ENCODE measurements at places on chromosomes 16 and 17.
A peak's percentile ranks its signal among the peaks of the same experiment; 100 is the strongest.

GRCh38 chr17:78976907-78977680 lies 2.6 kb downstream of the LGALS3BP start:
- DNase-seq: no peak

DNA sequence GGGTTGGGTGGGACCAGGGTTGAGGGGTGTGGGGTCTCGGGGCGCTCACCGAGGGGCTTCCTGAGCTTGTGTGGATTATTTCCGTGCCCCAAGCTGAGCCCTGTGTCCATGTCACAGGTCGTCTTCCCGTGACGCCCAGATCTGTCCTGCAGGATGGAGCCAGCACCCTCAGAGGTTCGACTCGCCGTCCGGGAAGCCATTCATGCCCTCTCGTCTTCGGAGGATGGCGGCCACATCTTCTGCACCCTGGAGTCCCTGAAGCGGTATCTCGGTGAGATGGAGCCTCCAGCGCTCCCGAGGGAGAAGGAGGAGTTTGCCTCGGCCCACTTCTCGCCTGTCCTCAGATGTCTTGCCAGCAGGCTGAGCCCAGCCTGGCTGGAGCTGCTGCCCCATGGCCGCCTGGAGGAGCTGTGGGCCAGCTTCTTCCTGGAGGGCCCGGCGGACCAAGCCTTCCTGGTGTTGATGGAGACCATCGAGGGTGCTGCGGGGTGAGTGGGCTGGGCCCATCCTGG lies 1.0 kb downstream of the TELO2 start:
- no peak for DNase-seq

GRCh38 chr17:42743595-42744282 lies 1.1 kb downstream of the EZH1 start:
- no peak for DNase-seq

DNA sequence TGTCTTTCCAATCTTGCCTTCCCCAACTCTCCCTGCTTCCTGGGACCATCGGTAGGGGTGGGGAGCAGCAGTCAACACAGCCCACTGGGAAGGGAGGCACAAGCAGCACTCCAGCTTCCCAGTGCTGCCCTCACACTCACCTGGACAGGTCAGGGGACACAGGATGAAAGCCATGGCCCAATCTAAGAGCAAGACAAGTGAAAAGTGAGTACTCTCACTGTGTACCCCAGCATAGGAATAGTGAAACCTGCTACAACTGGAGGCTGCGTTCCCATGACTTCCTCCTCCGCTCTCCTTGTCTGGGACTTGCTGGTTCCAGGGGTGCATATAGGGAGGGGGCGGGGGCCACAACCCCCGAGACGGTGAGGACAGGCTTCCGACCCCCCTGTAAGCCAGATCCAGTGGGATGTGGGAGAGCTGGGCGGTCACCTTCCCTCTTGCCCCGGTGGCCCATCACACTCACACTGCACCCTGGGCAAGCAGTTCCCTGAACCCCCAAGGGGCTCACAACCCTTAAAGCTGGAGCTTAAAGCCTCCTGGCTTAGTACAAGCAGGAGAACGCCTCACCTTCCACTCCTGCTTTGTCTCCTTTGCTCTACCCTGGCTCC lies 29.5 kb upstream of the SLC25A19 start:
- DNase-seq: no peak

- no peak for DNase-seq
These were observed 7.4 kb upstream of the PSMC3IP start for GRCh38 chr17:42584880-42585279.

GRCh38 chr17:47252209-47252608 lies 1.4 kb upstream of the ITGB3 start:
- DNase-seq: no peak

GRCh38 chr17:76672270-76672851 lies 28.8 kb upstream of the ST6GALNAC1 start:
- no peak for DNase-seq

GRCh38 chr17:1002412-1002753 lies 5.5 kb downstream of the TIMM22 start:
- DNase-seq: no peak

- DNase-seq: no peak
These were observed 89.5 kb downstream of the TNFRSF13B start for GRCh38 chr17:16882243-16882925.

DNA sequence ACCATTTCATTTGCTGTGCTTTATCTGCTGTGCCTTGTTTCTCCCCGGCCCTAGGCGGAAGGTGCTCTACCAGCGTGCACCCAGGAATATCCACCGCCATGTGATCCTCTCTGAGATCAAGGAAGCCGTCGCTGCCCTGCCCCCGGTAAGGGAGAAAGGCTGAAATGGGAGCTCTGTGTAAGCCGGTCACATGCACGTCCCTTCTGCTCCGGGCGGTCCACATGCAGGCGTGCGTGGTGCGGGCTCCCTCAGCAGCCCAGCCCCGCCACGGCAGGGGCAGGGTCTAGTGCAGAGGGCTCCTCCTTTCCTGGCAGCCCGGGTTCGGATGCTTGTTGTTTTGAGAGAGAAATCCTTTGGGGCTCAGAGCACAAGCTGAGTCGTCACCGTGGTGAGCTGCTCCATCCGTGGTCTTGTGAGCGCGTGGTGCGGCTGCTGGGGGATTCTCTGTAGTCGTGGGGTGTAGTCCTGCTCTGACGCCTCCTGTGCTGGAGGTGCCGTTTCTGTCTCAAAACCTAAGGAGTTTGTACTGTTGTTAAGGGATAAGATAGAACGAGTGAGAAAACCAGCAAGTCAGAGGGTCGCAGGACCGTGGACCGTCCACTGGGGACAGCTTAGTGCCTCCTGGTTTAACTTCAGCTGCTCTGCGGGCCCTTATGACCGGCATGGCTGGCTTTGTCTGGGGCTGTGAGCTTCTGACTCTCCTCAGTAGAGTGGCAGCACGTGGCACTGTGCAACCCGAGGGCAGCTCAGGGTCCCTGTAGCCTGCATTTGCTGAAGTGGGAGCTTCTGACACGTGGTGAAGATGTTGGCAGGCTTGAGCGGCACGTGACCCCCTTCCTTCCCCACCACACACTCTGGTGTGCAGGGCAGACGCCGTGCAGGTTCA lies 12.3 kb upstream of the MC1R start:
- no peak for DNase-seq

DNA sequence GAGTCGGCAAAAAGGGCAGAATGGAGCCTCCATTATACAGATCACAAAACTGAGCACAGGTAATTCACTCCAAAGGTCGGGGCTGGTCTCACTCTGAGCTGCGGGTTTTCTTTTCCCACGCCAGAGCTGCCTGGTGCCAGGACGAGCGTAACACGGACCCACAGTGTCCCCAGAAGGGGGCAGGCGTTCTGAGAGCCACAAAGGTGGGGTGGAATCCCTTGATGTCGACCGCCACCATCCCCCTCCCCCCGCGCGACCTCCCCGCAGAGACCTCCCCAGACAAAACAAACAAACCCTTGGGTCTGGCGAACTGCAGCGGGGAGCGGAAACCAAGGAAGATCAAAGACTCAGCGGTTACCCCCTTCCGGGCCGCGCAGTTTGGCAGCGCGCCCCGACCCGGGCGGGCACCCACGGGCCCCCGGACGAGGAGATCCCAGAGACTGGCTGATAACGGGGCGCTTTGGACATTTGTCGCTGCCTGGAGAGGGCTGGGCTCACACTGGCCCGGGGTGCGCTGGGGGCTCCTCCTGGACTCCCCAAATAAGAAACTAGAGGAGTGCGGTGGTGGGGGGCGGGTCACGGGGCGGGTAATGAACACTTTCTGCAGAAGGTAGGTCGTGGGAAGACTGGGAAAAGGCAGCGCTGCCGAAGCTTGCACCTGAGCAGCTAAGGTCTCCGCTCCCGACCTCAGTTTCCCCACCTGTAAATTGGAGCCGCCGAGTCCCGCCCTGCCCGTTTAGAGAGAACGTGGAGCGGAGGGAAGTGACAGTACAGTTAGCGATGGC lies 664 bp upstream of the NKD1 start:
- DNase-seq: peak; percentile 87

- no peak for DNase-seq
These were observed 11.7 kb upstream of the MAF start for GRCh38 chr16:79612207-79612606.

- DNase-seq: no peak
These were observed 69.4 kb downstream of the MRC2 start for GRCh38 chr17:62696726-62697490.

DNA sequence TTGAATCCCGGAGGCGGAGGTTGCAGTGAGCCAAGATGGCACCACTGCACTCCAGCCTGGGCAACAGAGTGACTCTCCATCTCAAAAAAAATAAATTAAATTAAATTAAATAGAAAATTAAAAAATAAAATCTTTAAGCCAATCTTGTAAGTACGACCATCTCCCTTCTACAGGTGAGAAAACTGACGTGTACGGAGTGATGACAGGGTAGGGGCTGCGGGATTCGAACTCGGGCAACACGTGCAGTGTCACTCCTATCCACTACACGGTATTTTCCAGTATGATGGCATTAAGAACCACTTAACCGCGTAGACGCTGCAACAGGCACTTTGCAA lies 762 bp downstream of the WDR59 start:
- no peak for DNase-seq

- DNase-seq: no peak
These were observed 151.5 kb upstream of the GOT2 start for GRCh38 chr16:58885528-58886170.

DNA sequence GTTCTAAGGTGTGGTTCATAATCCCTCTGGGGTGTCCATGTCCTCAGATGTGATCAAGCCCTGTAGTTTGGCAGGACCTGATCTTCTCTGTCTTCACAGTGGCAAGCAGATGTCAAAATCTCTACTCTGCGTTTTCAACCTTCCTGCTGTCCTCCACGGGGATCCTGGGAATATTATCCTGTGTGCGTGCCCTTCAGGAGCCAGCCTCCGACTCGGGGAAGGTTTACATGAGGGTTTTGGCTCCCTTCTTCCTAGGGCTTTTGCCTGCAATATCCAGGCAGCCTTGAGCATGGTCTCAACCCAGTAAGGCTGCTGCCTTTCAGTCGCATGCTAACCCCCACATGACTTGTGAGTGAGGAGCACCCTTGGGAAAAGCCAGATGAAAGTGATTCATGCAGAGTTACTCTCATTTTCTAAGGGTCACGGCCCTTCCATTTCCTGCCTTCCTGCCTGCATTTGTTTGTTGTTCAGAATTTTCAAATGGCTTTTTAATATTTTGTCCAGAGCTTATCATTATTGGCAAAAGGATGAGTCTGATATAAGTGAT lies 202.2 kb upstream of the CHMP6 start:
- DNase-seq: no peak

DNA sequence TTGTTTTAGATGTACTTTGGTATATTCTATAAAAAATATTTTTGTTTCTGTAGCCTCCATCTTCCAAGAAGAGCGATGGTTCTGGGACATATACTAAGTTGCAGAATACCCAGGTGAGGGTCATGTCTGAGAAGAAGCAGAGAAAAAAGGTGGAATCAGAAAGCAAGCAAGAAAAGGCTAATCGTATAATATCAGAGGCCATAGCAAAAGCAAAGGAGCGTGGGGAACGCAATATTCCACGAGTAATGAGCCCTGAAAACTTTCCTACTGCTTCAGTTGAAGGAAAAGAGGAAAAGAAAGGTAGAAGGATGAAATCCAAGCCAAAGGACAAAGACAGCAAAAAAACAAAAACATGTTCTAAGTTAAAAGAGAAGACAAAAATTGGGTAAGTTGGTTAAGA lies 154.6 kb downstream of the CHD9 start:
- no peak for DNase-seq

DNA sequence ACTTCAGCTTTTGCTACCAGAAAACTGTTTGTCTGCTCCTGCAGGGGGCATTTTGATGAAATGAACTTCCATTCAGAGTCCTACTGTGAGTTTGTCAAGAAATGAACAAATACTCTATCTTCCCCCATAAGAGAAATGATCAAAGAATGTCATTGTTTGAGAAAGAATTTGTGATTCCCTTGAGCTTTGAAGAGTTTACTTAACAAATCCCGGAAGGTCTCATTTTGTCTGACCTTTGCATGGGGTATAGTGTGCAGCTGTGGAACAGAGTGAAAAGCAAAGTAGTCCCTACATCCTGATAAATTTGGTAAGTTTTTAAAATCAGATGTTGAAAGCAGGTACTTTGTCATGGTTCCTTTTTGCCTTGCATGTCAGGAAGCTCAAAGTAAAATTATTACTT lies 178.0 kb downstream of the ABCC12 start:
- no peak for DNase-seq

GRCh38 chr16:59324462-59324861 lies 590.3 kb upstream of the GOT2 start:
- no peak for DNase-seq

DNA sequence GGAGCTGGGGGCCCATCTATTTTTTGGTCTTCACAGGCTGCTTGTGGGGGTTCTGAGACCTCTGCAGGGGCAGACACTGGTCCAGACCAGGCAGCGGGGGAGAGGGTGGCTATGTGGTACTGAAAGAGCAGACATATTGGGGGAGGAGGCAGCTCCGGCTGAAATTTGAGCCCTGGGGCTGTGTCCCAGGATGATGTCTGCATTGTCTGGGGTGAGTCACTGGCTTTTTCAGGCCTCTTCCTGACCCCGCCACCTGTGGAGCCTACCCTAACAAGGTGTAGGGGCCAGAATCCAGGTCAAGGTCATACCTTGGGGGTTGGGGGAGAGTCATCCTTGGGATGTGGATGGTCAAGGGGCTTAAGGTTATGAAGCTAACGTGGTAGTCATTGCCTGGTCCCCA lies 2.4 kb downstream of the CORO6 start:
- no peak for DNase-seq

DNA sequence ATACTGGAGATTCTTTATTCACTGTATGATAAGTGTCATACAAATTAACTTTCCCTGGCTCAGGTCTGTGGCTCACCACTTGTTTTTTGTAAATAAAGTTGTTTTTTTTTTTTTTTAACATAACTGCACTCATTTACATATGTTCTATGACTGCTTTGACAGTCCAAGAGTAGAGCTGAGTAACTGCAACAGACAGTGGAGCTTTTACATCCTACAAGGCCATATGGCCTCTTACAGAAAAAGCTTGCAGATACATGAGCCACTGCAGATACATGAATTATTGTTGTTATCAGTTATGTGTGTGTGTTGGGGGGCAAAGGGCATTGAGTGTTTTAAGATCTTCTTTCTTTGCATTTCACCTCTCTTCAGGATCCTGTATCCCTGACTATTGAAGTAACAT lies 311.7 kb downstream of the BCAS3 start:
- DNase-seq: no peak

DNA sequence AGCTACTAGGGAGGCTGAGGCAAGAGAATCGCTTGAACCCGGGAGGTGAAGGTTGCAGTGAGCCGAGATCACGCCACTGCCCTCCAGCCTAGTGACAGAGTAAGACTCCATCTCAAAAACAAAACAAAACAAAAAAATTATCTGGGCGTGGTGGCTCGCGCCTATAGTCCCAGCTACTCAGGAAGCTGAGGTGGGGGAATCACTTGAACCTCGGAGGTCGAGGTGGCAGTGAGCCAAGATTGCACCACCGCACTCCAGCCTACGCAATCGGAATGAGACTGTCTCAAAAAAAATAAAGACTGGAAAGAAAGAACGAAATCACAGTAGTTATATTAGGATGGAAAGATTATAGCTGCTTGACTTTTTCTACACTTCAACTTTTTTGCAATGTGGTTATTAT lies 18.9 kb downstream of the COG1 start:
- peak; percentile 70 for DNase-seq

- no peak for DNase-seq
These were observed 35.1 kb upstream of the IL34 start for GRCh38 chr16:70611224-70611598.
